HT1080 (cell line): ENCODE measurements at places on chromosomes 13 and 19.
A peak's percentile ranks its signal among the peaks of the same experiment; 100 is the strongest.

GRCh38 chr13:80133631-80134261, 207.2 kb downstream of the SPRY2 start:
- DNase-seq = no peak

DNA sequence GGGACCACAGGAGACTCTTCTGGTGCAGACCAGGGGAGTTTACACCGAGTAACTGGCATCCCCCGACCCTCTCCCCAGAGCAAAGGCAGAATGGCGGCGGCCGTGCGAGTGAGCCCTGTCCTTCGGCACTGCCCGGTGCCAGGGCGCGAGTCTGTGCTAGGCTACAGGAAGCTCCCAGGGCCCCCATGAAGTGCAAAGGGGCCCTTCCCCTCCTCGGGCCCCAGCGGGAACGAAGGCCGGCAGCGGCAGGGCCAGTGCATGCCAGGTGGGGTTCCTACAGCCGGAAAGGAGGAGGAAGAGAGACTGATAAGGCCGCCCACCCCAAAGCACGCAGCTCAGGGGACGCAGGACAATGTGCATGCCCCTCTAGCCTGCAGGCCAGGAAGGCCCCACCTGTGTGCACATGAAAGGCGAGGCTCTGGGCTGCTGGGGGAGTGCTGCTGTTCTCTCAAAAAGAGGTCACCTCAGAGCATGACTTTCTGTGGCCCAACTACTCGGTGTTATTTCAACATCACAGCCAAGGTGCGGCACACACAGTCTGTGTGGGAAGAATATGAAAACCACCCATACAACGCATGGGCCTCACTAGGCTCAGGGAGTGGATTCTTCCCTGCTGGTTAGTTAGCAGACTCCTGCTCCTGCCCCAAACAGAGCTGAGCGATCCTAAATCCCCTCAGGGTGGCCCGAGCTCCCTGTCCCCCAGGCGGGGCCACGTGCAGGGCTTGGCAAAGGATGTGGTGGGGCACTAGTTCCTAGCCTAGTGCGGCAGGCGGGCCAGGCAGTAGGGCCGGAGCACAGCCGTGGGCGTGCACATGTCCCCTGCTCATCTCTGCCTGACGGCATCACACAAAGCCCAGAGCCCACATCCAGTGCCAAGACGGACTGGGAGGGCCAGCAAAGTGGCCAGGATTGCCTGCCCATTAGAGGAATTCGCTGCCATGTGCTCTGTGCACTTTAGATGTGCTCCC, 28.4 kb upstream of the TIMM44 start:
- no peak for DNase-seq

DNA sequence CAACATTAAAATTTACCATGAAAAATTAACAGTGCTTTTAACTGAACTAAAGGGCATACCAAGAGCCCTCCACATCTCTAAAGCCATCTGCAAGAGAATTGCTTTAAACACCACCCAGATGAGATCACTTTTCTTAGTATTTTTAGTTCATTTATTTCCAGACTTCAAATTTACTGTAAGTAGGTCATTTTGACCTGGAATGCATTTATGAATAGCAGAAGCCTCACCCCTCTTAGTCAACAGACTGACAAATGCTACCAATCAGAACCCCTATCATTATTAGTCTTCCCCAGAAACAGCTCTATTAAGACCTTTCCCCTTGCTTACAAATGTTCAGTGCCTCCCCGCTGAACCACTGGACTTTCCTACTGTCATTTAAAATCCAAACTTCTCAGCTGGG, 27.3 kb downstream of the RUBCNL start:
- DNase-seq = no peak

DNA sequence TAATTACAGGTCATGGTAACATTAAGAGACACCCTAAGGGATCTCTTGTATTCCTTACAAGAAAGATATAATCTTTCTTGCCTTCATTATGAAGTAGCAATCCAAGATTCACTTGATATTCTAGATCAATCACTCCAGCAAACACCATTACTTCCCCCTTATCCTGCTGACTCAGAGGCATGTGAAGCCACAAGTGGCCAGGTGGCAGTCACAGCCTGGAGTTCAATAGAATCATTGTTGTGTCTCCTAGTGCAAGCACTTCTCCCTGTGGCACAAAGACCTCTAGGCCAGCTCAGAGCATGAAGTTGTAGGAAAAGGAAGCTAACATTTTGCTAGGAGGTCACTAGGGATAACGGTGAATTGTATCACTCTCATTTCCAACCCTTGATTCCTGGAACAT, 864.3 kb upstream of the ATXN8OS start:
- peak; percentile 81 for DNase-seq

DNA sequence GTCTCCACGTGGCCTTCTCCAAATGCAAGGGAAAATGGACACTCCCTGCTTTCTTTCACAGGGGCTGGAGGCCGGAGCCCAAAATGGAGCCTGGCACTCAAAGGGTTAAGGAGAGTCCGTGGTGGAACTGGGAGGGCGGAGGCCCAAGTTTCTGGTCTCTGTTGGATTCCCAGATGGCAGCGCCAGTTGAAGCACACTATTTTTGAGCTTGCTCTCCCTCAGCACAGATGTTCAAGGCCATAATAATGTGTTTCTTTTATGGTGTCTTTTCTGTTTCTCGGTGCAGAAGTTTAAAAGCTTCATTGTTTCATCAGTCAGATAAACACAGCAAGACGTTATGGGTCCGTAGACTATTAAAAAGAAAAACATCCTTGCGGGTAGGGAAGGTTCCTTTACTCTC, 67.6 kb downstream of the TNFRSF19 start:
- DNase-seq = no peak

GRCh38 chr19:30341611-30342201, 30.5 kb upstream of the ZNF536 start:
- DNase-seq = no peak

DNA sequence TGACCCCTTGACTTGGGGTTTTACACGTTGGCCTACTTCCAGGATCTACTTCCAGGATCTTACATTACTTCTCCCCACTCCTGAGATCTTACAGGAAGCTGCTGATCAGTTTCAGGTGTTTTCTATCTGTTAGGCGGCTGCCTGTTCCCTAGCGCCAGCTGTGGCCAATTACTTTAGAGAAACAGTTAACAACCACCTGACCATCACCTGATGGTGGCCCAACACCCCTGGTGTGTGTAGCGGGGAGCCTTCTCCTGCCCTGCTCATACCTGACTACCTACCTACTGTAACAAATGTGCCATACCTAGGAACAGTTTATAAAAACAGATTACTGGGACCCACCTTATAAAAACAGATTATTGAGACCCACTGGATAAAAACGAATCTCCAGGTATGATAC, 2.8 kb upstream of the POP4 start:
- no peak for DNase-seq

GRCh38 chr13:48181482-48182145, 51.4 kb upstream of the ITM2B start:
- DNase-seq = no peak

DNA sequence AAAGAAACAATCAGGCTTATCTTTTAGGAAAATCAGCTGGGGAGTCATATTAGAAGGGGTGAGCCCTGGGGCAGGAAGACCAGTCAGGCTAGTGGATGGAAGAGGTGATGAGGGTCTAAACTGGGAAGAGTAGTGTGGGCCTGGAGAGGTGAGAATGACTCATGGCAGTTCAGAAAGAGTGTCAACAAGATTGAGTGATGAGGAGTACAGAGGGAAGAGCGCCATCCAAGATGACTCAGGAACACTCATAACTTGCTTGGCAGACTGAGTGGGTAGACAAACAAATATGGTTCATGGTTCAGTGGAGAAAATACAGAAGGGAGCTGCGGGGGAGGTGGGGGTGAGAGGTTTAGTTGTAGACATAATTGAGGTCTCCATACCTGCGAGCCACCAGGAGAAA, 17.3 kb upstream of the CLDN10 start:
- peak; percentile 98 for DNase-seq

GRCh38 chr13:77779552-77780272, 82.2 kb downstream of the SLAIN1 start:
- peak; percentile 64 for DNase-seq

- no peak for DNase-seq
These were observed 199.9 kb downstream of the LACC1 start for GRCh38 chr13:44079413-44080205.

- DNase-seq = no peak
These were observed 16.8 kb upstream of the TM9SF2 start for GRCh38 chr13:99484473-99484872.

- no peak for DNase-seq
These were observed 58.7 kb downstream of the MRPL57 start for GRCh38 chr13:21235174-21235573.

DNA sequence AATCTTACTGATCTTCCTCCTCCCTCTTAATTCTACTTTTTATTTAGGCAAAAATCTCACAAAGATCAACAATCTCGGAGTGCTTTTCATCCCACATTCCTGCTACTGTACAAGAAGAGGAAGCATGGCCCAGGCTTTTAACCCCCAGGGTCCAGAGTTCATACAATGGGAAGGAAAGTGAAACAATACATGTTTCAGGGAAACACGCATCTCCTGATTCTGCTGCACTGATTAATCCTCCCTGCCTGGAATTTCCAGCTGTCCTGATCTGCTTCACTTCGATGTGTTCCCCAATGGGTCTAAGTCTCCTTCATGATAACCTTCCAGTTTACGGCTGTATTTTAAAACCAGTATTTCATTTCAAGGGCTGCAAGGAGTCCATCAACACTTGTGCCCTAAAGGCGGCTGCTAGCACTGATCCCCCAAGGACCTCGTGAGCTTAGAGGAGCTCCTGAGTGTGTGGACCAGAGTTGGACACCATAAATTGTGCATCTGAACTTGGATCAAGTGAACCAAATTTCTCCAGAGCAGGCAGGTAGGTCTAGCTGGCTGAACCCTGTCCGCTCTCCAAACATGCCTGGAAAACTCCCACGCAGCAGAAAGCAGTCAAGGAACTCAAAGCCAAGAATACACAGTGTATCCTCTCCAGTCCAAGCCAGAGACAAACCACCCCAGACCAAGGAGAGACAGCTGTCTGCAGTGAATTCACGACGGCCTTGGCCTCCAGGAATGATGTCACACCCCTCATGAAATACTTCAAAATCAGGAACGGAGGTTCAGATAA, 44.3 kb downstream of the COL4A1 start:
- DNase-seq = no peak

- DNase-seq = peak; percentile 76
These were observed 31.5 kb upstream of the HIF3A start for GRCh38 chr19:46265217-46265828.

- DNase-seq = no peak
These were observed 193.9 kb upstream of the RNF113B start for GRCh38 chr13:98370806-98371515.

DNA sequence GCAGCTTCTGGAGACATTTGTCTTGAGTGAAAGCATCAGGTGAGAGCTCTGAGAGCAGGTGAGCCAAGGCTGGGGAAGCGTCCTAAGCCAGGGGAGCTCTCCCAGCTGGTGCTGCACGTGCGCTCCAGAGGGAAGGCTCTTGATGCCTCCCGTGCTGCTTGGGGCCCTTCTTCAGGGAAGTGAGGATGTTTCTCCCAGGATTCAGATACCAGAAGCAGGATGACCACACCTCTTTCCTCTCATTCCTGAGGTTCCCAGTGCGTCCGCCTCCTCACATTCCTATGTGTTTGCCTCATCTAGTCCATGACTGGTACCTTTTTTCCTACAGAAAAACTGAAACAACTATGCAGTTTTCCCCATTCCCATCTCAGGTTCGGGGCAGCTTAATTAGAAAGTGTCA, 231.0 kb upstream of the IRS2 start:
- peak; percentile 98 for DNase-seq

DNA sequence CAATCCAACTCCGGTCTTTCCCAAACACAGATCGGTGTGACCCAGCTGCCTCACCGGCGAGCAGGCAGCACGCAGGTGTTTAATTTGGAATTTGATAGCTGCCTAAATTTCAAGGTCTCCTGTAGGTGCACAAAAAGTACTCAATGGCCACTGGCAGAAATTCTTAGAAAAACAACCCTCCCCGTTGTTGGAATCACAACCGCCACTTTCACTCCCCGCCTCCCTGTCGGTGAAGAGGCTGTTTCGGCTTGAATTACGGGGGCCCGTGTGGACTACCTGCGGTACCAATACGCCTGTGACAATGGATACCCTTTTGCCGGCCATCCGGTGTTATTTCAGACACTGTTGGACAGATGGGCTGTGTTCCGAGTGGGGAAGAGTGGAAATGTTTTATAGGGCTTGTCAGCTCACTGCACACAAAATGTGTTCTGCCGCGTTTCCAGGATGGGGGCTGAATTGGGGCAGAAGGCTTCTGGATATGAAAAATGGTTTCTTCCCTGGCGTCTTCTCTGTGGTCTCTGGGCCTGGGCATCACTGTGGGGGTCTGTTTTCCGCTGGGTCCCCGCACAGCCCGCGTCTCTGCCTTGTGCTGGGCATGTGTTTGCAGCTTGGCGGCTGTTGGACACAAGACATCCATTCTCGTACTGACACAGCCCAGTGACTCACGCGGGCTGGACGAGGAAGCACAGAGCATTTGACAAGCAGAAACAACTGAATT, 45.4 kb downstream of the ZIC5 start:
- peak; percentile 42 for DNase-seq

DNA sequence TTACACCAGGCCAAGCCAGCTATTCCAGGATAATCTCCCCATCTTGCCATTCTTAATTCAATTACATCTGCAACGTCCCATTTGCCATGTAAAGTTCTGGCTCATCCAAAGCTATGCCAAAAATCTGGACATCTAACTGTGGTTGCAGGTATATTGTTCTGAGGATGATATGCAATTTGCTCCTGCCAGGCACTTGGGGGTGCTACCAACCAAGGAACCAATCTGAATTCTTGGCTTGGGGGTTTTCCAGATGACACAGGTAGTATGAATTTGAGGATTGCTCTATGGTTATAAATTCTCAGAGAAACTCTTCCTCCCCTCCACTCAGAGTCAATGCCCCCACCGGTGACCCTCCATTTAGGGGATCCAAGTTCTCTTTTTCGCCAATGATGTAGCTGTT, 33.0 kb downstream of the CRYL1 start:
- DNase-seq = no peak

DNA sequence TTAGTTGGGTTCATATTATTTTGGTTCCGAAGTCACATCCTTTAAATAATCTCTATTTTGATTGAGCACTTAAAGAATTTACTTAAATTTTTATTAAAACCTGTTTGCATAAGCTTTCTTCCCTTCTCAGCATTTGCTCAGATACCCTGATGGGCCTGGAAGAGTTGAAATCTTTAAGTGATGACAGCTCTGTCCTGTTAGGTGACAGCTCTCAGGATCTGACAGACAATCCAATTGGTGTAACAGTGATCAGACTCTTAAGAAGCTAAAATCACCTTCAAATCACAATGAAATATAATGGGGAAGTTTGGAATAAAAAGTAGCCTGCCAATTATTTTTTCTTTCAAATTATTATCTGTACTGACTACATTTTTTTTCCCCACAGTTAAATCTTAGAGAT, 284.4 kb downstream of the LMO7 start:
- no peak for DNase-seq

DNA sequence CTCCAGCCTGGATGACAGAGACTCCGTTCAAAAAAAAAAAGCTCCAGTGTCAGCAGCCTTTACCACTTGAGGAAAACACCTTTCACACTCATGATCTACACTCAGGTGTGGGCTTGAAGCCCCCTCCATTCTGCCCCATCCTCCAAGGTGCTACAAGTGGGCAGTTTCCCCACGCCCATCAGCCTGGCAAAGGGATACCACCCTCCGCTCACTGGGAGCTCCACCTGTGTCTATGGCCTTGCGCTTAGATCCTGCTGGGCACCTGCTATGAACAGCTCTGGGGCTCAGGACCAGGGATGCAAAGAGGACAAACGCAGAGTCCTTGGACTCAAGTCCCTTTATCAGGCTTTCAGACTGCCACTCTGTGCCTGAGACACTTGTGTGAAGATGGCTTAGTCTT, 127.8 kb downstream of the CRYL1 start:
- no peak for DNase-seq

- no peak for DNase-seq
These were observed 436.2 kb downstream of the SLITRK6 start for GRCh38 chr13:85362980-85363379.

- peak; percentile 54 for DNase-seq
These were observed 799.2 kb downstream of the GPC5 start for GRCh38 chr13:92197669-92198068.
